ENCODE measurements at places on chromosomes 4 and X. TPM values are rescaled to one million over a fixed set of nuclear protein-coding genes. Genes with fewer than 3 reads are reported as not detected.

BEND2 gene
- not detected for total RNA-seq

CRMP1 gene
- 0.62 TPM for total RNA-seq

FOXO4 gene
- 4.6 TPM for total RNA-seq

RAB41 gene
- total RNA-seq = not detected

CSN1S1 gene
- not detected for total RNA-seq
